ENCODE measurements at places on chromosomes 1 and 21. TPM values are rescaled to one million over a fixed set of nuclear protein-coding genes. Genes with fewer than 3 reads are reported as not detected.

- DNase-seq = no peak
Measured at GRCh38 chr21:32544697-32545096, 40.6 kb downstream of the TCP10L start.

GRCh38 chr1:198563583-198563982 lies 23.1 kb upstream of the ATP6V1G3 start:
- DNase-seq = peak; percentile 34

DNA sequence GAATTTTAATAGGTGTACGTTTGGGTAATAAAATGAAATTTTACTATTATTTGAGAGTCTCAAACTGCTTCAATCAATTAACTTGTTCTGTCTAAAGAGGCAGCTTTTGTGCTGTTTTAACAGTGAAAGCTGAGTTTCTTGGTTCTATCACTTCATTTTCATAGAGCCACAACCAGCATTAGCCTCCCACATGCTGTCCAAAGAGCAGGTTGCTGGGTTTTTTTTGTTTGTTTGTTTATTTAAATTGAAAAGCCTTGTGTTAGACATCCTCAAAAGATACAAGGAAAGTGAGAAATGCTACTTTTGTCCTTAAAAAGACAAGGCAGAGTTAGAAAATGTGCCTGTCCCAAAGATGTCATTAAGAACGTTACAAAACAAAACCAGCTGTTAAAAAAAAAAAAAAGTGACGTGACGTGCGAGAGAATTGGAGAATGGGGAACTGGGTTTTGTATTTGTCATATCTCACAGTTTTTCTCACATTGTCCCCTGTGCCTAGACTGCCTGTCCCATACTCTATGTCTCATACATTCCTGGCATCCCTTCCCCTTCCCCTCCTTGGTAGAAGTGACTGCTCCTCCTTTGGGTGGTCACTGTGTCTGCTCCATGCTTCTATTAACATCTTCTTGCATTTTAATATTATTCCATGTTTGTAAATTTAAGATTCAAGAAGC lies 63.1 kb upstream of the CD34 start:
- DNase-seq = no peak

The SPRR5 gene
- not detected for total RNA-seq

The LRRC42 gene
- total RNA-seq = 79.8 TPM

The CSDE1 gene
- 657 TPM for total RNA-seq

The ANKRD65 gene
- not detected for total RNA-seq

Data from A172 (cell line).